Naive thymus-derived CD8-positive, alpha-beta T cell (primary cell): ENCODE measurements at places on chromosomes 2 and 18.

- no peak for DNase-seq
These were observed 180.8 kb upstream of the MMADHC start for GRCh38 chr2:149768320-149768799.

DNA sequence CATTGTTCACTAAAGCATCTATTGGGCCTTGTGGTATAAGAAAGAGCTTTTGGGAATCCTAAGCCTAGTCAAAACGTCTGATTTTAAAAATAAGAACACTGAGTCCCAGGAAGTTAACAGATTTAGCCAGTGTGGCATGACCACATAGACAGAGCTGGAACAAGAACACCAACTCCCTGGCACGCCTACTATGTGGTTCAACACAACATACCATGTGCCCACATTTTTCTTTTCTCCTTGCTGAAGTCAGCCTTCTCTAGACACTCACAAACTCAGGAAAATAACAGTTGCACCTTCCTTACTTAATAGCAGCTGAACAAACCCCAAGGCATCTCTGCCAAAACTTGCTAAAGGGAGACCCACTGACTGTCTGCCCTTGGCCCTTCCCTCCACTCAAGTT lies 124.8 kb downstream of the C1D start:
- DNase-seq: no peak

GRCh38 chr2:61967262-61967661 lies 61.8 kb downstream of the COMMD1 start:
- no peak for DNase-seq

DNA sequence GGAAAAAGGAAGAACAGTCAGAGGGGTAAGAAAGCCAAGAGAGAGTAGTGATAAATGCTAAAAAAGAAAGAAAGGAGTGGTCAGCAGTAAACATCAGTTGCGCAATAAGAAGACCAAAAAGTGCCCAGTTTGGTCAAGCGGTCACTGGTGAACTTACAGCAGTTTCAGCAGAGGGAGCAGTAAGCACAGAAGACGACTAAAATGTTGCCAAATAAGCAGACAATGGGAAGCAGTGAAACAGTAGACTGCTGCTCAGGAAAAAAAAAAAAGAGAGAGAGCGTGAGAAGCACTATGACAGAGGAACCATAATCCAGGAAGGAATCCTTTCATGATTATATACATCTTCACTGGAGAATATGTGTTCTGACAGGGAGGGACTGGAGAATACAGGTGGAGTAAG lies 45.8 kb downstream of the DNAJC10 start:
- DNase-seq: no peak

GRCh38 chr2:201939453-201939941 lies 94.2 kb upstream of the FZD7 start:
- no peak for DNase-seq

DNA sequence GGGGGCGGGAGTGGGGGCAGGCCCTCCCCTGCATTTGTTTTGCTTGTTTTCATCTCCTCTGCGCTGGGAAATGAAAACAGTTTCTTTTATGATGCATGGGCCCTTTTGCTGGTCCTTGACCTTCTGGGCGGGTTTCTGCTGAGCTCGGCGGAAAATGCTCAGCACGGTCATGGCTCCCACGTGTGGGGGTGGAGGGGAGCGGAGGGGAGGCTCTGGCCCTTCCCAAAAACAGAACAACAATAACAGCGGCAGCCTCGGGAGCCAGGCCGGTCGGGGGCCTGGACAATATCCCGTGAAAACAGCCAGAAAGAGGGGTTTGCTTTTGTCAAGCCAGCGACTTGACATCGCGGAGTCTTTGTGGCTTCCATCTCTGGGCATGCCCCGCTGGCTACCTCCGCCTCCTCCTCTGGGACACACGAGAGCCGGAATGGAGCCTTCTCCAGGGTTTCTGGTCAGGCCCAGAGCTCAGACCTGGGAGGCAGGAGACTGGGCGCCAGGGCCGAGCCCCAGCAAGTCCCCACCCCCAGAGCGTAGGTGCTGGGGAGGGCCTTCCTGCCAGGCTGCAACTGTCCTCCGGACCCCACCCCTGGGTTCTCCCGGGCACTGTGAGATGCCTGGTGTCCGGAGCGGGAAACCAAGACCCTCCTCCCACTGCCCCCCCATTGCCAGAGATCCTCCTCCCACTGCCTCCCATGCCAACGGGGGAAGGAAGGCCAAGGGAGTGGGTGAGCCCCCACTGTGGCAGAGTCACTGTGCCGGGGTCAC lies 35.9 kb upstream of the SNED1 start:
- no peak for DNase-seq

DNA sequence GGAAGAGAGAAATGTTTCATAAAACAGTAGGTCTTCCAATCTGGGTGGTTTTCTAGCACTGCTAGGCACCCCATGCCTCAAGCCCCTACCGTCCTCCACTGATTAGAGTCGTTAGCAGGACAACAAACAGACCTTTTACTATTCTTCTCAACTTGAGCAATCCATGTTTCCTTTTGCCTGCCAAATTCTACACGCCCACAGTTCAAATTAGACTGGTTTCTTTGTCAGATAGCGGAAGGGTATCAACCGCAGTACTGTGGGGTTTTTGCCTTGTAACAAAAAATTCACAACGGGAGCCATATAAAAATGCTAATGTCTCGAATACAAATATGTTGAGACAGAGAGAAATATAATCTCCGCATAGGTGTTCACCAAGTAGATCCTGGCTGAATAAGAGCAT lies 59.9 kb downstream of the VIT start:
- DNase-seq: no peak

GRCh38 chr2:41414486-41415230 lies 633.2 kb upstream of the PKDCC start:
- no peak for DNase-seq

DNA sequence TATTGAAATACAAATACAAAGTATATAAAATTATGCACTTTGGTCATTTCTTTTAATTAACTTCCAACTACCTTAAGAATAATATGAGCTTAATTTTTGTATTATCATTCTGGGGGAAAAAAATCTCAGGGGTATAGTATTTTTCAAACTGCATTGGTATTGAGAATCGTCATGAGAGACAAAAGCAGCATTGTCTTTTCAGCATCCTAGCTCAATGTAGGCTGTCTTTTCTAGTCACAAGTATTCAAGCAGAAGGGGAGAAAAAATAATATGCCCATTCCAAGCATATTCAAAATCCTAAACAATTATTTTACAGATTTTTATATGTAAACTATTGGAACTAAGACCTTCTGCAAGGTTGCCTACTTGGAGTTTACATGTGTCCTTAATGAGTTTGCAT lies 693.3 kb downstream of the LRP1B start:
- DNase-seq: no peak
